ENCODE measurements at places on chromosomes 5 and 9.
A peak's percentile ranks its signal among the peaks of the same experiment; 100 is the strongest.

- no peak for DNase-seq
These were observed 160.5 kb downstream of the ENTREP1 start for GRCh38 chr9:69485466-69485865.

GRCh38 chr5:97635553-97635952 lies 452.5 kb upstream of the RIOK2 start:
- DNase-seq, result no peak

- no peak for DNase-seq
These were observed 237.7 kb upstream of the MEF2C start for GRCh38 chr5:89120719-89121118.

DNA sequence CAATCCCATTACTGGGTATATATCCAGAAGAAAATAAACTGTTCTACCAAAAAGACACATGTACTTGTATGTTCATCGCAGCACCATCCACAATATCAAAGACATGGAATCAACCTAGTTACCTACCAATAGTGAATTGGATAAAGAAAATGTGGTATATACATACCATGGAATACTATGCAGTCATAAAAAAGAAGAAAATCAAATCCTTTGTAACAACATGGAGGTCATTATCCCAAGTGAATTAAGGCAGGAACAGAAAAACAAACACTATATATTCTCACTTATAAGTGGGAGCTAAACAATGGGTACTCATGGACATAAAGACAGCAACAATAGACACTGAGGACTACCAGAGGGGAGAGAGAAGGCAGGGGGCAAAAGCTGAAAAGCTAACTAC lies 67.7 kb downstream of the NR2F1-AS1 start:
- no peak for DNase-seq

- DNase-seq, result no peak
These were observed 1.3 kb upstream of the CARD19 start for GRCh38 chr9:93094658-93095204.

DNA sequence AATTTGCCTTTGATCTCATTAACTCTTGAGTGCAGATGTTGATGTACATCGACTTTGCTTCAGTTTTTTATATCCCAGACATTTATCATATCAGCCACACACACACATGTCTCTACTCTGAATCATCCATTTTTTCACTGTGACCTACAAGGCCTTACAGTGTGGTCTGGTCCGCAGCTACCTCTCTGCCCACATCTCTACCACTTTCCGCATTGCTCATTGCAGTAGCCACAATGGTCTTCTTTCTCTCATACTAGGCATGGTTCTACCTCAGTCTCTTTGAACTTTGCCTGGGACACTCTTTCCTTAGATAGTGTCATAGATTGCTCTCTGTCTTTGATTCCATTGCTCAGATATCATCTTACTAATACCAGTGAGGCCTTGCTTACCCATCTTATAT lies 87.9 kb upstream of the FSD1L start:
- DNase-seq, result no peak

GRCh38 chr9:115951977-115952376 lies 201.6 kb upstream of the PAPPA start:
- no peak for DNase-seq

- no peak for DNase-seq
These were observed 16.8 kb downstream of the TNFSF15 start for GRCh38 chr9:114789006-114789405.

DNA sequence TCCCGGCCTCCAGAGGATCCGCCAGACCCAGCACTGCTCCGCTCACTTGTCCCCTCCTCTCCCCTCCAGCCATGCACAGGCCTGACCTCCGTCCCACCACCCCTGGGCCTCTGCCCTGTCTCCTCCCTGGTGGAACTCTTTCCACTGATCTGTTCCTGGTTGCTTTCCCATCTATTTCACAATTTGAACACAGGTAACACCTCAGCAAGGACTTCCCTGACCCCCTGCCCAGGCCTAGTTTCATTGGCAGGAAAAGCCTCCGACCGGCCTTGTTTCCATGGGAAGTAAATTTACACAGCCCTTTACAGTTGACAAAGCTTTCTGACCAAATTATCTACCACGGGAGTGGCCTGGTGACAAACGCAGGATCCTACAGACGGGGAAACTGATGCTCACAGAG lies 14.8 kb downstream of the QSOX2 start:
- DNase-seq, result no peak

DNA sequence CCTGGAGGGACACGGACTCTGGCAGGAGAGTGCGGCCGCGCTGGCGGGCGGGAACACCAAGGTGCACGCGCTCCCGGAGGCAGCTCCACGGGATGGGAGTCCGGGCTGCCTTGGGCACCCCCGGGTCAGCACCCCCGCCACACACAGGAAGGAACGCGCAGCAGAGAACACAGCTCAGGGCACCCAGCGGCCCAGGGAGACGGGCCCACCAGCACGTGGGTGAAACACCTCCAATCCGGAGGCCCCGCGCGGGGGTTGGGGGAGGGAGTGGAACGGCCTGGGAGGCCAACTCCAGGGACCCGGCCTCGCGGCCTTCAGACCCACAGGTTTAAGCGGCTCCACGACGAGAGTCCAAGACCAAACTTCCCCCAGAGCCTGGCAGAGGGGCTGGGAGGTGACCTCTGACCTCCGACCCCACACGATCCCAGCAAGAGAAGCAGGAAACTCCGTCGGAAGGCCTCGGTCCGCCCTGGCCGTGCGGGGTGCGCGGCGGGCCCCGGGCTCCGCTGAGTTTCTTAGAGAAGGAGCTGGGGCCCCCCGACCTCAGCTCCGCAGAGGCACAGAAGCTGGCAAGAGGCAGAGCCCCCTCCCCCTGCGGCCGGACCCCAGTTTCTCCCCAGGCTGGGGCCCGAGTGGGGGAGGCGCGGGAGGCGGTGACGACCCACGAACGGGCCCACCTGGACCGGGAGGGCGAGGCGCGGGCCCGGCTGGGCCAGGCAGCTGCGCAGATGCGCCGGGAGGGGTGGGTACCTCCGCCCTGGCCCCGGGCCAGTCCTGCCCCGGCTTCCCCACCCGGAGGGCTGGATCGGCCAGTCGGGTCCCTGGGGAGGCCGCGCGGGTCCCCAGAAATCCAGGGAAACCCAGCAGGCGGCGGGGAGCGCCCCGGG lies 851 bp downstream of the NACC2 start:
- DNase-seq, result no peak

- DNase-seq, result no peak
These were observed 81.8 kb downstream of the MED10 start for GRCh38 chr5:6296524-6296923.

GRCh38 chr5:81530919-81531318 lies 137.0 kb upstream of the ACOT12 start:
- DNase-seq, result no peak

DNA sequence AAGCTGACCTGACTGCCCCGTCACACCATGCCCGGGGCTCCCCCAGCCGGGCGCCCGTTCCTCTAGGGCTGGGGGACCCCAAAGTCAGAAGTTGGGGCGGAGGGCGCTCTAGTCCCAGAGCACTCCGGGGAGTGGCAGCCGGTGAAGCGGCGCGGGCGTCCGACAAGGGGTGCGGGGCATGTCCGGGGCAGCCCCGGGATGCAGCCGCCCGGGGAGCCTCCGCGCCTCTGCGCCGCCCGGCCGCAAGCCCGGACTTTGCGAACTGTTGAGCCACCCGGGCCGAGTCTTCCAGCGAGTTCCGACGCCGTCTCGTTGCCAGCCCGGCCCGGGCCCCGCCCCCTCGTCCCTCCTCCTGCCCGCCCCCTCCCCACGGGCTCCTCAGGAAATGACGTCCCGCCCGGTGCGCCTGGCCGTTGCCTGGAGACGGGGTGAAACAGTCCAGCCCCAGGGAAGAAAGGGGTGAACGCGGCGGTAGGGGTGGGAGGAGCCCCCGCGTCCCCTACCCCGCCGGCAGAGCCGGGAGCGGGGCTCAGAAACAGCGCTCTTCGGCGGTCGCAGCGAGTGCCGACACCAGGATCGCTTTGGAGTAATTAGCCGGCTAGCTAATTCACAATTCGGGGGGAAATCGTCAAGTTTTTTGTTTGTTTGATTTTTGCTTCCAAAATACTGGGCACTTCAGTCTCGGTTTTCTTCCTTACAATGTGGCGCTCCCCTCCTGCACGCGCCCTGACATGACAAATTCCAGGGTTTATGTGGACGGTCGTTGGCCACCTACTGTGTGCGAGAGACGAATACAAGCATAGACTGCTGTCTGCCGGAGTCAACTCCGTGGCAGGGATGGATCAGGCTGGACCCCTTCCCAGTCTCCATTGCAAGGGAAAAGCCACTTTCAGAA lies at the start of gene WHRN:
Gene WHRN, minus strand, starts transcription at position 287 of the 895 bp plus-strand sequence. CDS start 672 bp downstream, outside the sequence.
- DNase-seq, result peak; percentile 54

DNA sequence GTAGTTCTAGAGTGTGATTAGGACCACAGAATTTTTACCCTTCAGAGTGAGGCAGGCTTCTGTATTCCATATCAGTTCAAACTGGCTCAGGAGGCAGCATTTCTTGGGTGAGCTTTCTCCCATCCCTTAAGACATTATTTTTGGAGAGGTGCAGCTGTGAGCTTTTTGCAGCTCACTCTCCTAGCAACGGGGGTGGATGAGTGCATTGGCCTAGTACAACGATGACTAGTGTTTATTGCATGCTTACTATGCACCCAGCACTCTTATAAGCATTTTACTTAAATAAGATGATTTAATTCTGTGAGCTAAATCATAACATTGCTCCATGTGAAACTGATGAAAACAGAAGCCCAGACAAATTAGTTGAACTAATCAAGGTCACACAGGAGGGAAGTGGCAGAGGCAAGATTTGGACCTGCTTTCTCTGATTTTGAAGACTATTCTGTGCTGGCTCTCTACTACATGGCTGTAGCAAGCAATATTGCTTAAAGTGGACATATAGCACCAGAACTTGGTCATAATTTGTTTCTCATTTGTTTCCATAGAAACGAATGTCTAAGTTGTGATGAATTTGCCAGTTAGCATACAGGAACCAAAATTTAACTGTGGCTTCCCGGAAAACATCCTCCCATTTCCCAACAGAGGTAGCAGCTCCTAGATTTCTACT lies 372.1 kb upstream of the RIOK2 start:
- no peak for DNase-seq

DNA sequence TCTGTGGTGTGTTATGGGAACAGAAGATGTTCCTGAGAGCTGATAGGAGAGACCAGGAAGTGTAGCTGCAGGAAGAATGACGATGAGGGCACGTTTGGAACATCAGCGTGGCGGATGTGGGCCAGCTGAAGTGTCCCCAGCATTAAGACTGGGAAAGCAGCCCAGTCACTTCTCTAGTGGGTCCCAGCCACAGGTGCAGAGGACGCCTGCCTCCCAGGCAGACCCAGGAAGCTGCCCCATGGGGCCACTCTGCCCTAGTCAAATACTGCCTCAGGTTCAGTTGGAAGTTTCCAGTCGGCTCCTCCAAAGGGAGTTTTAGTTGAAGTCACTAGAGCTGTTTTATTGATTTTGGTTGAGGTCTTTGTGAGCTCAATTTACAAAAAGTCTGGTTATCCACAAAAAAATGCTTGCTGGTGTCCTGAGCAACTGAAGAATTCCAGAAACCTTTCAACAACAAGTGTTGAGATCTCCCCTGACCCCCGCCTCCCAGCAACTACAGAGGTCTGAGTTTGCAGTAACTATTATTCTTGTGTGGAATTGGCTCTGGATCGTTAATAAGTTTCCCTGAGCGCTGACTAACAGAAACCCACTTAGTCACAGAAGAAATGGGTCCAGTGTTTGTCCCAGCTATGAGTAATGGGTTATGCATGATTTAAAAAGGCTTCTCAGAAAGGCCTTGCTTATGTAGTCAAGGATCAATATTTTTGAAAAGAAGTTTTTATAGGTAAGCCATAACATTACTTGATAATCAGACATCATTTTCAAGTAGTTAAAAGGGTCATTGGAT lies 294.1 kb downstream of the FANCC start:
- no peak for DNase-seq

DNA sequence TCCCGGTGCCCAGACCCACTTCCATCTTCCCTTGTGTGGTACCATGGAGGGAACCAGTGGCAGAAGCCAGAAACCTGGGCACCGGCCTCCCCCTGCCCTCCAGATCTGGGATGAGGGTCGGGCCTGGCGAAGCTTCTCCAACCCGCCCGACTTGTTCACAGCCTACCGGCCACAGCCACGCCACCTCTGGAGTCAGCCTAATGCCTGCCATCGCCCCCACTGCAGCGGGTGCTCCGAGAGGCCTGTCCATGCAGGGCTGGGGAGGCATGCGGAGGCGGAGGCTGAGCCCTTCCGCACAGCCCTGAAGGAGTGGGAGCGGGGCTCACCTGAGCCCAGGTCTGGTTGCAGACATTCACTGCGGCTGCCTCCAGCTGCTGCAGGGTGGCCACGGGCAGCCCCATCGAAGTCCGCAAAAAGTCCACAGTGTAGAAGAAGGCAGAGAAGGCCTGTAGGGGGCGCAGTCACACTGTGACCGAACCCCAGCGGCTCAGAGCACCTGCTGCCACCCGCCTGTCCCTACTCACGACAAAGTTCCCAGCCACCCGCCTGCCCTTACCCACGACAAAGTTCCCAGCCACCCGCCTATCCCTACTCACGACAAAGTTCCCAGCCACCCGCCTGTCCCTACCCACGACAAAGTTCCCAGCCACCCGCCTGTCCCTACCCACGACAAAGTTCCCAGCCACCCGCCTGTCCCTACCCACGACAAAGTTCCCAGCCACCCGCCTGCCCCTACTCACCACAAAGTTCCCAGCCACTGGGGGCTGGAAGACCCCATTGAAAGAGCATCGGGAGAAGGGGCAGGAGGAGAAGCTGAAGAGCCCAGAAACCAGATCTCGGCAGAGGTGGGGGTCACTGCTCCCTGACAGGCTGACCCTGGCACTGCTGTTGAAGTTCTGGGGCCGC lies 3.8 kb upstream of the NPDC1 start:
- no peak for DNase-seq

- DNase-seq, result peak; percentile 78
These were observed 125.1 kb downstream of the PDE4D start for GRCh38 chr5:59768152-59769040.

GRCh38 chr5:137190031-137190430 lies 309.1 kb downstream of the SPOCK1 start:
- no peak for DNase-seq

GRCh38 chr5:95448789-95449188 lies 57.6 kb downstream of the FAM81B start:
- DNase-seq, result no peak

DNA sequence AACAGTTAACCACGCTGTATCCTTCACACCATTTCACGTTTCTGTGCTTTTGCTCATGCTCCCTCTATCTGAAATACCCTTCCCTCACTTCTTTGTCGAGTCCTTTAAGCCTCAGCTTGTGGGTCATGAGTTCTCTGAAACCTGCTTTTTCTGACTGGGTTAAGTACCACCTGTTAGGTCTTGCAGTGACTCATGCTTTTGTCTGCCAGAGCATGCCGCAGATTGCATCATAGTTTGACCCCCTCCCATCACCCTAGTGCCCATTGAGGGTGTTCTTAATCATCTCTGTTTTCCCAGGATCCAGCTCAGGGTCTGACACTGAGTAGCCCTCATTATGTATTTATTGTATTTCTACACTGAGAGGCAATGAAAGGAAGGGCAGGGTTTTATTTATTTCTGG lies 190.2 kb downstream of the ASTN2 start:
- no peak for DNase-seq

DNA sequence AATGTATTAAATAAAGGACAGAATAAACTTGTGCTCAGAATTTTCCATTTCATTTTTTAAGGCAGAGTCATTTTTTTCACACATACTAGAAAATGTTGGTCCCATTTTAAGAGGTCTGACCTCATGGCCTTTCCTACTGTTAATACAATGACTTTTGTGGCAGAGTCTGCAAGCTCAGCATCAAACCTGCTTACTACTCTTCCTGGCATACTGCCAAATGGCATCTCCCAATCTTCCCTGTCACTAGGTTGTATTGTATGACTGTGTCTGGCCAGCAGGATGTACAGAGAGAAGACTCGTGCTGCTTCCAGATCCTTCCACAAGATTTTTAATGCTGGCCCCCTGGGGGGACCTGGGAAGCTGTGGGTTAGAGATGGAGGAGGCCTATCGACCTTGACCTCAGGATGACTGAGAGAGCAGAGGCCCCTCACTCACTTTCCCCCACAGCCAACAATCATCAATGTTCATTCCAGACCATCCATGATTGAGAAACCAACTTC lies 64.7 kb downstream of the BARX1 start:
- no peak for DNase-seq

Measured in HFF-Myc (cell line).